IMR-90 (cell line): ENCODE measurements at places on chromosomes 4 and X.

GRCh38 chrX:154795016-154795415 is 10.3 kb downstream of the MPP1 start:
- H3K27ac ChIP-seq: no peak overlapping the region
- peaks cover 4% of the 10 kb centered on the region for H3K4me1 ChIP-seq
- no peaks in the 10 kb centered on the region for H3K36me3 ChIP-seq
- H3K4me3 ChIP-seq: no peak overlapping the region

DNA sequence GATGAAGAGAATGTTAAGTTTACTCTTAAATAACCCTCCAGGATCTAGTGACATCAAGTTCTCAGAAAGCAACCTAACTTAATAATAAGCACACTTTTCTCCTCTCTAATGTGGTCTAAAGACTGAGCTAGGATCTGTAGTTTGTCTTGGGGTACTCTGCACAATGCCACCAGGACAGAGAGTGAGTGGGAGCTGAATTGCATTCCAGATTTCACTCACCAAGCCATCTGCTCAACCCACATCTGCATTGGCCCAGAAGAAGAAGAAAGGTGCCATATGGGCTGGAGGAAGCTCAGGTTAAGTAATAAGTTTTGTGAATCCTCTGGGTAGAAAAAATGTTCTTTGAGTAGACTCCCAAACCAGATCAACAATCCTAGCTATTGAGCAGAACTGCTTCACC is 384.6 kb downstream of the PPP3CA start:
- H3K27me3 ChIP-seq: peaks cover 3% of the 10 kb centered on the region
- no peaks in the 10 kb centered on the region for H3K4me1 ChIP-seq
- DNase-seq: no peak
- no peak overlapping the region for H3K27ac ChIP-seq

DNA sequence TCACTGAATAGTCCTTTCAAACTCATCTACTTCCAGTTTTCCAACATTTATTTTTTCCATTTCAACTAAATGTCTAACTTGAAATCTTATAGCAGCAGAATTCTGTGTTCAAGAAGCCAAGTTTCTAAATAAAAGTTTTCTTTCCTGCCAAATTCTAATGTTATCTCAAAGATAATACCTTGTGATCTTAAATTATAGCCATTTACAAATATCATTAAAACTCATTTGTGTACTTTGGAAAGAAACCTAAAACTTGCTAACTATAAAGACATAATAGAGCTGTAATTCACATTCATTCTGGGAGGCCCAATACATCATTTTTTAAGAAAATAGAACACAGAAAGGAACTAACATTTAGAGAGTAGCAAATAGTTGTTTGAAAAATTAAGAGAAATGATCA is 83.9 kb downstream of the MAD2L1 start:
- H3K4me1 ChIP-seq: no peaks in the 10 kb centered on the region
- no peak for DNase-seq
- no peak overlapping the region for H3K27ac ChIP-seq
- H3K36me3 ChIP-seq: no peaks in the 10 kb centered on the region
- no peak overlapping the region for H3K4me3 ChIP-seq

DNA sequence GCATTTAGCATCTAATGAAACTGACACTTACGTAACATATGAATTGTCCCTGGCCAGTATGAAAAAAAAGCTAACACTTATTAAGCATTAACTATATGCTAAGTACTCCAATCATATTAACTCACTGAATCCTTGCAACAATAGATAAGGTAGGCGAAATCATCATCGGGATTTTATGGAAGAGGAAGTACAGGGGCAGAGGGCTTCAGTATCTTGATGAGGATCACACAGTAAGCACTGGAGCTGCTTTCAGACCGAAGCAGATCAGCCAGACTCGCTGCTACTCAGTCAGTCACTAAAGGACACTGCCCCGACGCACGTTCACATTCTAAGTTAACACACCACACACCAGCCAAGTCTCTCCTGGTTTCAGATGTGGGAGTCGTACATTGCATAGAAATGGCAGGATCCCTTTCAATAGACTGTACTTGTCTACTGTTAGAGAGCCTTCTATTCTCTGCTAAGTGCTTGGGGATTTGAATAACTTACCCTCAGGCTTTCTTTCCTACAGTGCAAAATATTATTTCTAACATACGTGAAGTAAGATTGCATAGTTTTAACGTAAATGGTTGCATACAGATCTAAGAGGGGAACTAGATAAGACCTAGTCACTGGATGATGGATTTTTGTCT is 540.2 kb upstream of the TENM3 start:
- H3K4me3 ChIP-seq: no peak overlapping the region
- no peaks in the 10 kb centered on the region for H3K4me1 ChIP-seq
- no peaks in the 10 kb centered on the region for H3K27me3 ChIP-seq
- no peak overlapping the region for H3K27ac ChIP-seq
- DNase-seq: no peak

DNA sequence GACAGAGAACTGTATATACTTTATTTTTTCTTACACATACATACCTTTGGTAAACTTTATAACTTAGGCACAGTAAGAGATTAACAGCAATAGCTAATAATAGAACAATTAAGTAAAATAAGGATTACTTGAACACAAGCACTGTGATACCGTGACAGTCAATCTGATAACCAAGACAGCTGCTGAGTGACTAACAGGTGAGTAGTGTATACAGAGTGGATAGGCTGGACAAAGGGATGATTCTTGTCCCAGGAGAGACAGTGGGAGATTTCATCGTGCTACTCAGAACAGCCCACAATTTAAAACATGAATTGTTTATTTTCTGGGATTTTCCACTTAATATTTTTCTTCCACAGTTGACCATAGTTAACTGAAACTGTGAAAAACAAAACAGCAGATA is 411.8 kb downstream of the PPP1R2C start:
- no peaks in the 10 kb centered on the region; the same call in 1 of the 2 replicates for H3K27me3 ChIP-seq
- no peaks in the 10 kb centered on the region for H3K36me3 ChIP-seq
- H3K4me1 ChIP-seq: no peaks in the 10 kb centered on the region
- no peak overlapping the region for H3K4me3 ChIP-seq
